ENCODE measurements at places on chromosomes 3 and 15.

GRCh38 chr3:98565237-98565643 lies 28.2 kb downstream of the CPOX start:
- no peak for DNase-seq

GRCh38 chr15:39717134-39717533 lies 65.5 kb downstream of the FSIP1 start:
- no peak for DNase-seq

DNA sequence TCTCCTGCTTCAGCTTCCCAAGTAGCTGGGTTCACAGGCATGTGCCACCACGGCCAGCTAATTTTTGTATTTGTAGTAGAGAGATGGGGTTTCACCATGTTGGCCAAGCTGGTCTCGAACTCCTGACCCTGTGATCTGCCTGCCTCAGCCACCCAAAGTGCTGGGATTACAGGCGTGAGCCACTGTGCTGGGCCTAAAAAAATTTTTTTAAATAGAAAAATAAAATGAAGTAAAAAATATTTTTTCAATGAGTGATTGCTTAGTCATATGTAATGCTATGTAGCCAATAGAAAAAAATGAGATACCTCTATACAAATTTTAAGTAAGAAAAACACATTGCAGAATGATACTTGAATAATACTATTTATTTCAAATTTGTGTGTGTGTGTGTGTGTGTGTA lies 27.9 kb upstream of the SLC30A4 start:
- DNase-seq = no peak

DNA sequence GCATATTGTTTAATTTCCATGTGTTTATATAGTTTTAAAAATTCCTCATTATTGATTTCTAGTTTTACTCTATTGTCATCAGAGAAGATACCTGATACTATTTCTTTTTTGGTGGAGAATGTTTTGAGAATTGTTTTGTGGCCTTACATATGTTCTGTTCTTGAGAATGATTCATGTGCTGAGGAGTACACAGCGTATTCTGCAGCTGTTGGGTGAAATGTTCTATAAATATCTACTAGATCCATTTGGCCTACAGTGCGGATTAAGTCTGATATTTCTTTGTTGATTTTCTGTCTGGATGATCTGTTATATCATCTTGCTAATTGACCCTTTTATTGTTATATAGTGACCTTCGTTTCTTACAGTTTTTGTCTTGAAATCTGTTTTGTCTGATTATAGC lies 109.7 kb downstream of the UBE2E2 start:
- no peak for DNase-seq

- no peak for DNase-seq
These were observed 167.2 kb downstream of the SPATA16 start for GRCh38 chr3:172973799-172974198.

- DNase-seq = no peak
These were observed 537.7 kb upstream of the MDFIC2 start for GRCh38 chr3:70849911-70850699.

- peak; percentile 40 for DNase-seq
These were observed 584.8 kb downstream of the DIPK2A start for GRCh38 chr3:144556392-144556791.

GRCh38 chr3:159857840-159858239 lies 130.8 kb upstream of the IL12A start:
- no peak for DNase-seq

DNA sequence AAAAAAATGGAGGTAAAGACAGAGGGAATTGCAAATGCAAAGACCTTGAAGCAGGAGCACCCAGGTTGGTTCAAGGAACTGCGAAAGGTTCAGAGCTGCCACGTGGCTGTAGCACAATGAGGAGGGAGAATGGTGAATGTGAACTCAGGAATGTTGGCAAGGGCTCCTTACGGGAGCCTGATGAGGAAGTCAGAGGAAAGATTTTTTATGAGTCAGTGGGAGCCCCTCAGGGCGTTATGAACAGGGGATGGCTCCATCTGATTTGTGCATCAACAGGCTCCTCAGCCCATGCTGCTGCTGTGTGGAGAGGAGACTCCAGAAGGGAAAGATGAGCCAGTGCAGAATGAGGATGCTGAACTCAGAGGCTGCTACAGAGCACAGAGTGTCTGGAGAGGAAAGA lies 194.4 kb downstream of the ARRDC4 start:
- DNase-seq = no peak

GRCh38 chr15:47586653-47587224 lies 130.6 kb upstream of the SEMA6D start:
- DNase-seq = no peak

DNA sequence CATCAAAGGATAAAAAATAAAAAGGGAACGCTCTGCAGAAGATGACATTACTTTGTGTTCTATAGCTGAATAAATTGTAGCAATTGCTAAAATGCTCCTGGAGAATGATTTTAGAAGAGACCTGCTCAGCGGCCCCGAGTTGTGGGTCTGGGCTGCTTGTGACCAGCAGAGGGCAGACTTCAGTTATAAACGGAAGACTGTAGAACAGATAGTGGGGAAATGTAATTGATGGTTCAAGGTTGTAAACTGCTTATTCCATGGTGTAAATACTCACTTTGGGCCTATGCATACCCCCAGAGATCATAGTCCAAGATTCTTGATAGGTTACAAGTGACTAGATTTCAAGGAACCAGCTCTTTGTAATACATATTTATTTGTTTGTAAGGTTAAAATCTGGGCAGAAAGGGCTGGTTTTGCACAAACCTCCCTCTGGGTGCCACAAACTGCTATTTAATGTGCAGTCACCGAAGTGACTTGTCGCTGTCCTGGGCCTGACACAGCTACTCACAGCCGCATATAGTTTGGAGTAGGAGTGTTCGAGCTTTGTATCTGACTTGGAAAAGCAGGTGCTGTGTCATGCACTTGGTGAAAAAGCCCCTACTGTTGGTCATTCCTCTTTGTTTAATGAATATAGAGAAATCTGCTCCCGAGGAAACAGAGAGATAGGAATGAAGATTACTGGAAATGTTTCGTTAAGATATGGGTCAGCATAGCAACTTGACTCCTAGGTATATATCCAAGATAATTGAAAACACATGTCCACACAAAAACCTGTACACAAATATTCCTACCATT lies 34.7 kb upstream of the NDUFB4 start:
- peak; percentile 76 for DNase-seq

Measured in NB4 (cell line).